A172 (cell line): ENCODE measurements at places on chromosomes 16 and 17. TPM values are rescaled to one million over a fixed set of nuclear protein-coding genes. Genes with fewer than 3 reads are reported as not detected.

- DNase-seq, result no peak
These were observed 57.7 kb downstream of the SRL start for GRCh38 chr16:4184038-4184702.

GRCh38 chr16:17350207-17350606 is 120.6 kb downstream of the XYLT1 start:
- DNase-seq, result no peak

NACA2 gene
- not detected in 2 replicates for total RNA-seq

HSD17B2 gene
- 0.91 TPM in 1 of 2 replicates, not detected in the other for total RNA-seq

NR1D1 gene
- total RNA-seq, result 1.1 and 2.2 TPM in 2 replicates
